ENCODE measurements at places on chromosomes 5 and 9.

DNA sequence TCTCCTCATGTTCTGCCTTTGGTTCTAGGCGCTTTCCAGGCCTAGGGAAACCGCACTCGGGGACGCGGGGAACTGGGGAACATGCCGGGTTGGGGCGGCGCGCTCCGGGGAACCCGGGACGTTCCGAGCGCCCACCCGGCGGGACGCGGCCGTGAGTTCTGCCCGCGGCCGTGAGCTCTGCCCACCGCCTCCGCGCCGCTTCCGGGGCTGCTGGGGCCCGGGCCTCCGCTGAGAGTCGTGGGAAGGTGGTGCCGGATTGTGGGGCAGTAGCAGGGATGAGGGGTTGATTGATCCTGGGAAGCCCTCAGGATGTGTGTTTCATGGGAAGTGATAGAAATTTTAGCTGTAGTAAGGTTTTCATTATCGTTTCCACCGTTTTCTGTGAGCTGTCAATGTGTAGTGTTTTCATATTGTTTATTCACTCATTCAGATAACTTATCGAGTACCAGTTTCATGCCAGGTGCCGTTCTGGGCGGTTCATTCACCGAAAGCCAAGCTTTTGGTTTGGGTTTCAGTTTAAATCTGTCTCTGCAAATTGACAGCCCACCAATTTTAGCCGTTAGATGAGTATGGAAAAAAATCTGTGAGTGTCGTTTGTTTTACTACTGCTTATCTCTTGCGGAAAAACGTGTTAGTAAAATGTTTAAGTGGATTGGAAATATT lies 657 bp downstream of the MTRR start:
- DNase-seq = peak; percentile 15

- DNase-seq = no peak
These were observed 347.0 kb downstream of the NTRK2 start for GRCh38 chr9:85016384-85017006.

- DNase-seq = peak; percentile 97
These were observed at the start of gene PLGRKT for GRCh38 chr9:5437254-5438216. Gene PLGRKT, minus strand, starts transcription at chr9:5437925. Its CDS starts 5,948 bp downstream, at chr9:5431977.

- DNase-seq = peak; percentile 20
These were observed 151.8 kb upstream of the VLDLR start for GRCh38 chr9:2469681-2470221.

- no peak for DNase-seq
These were observed 170.8 kb upstream of the RGMB start for GRCh38 chr5:98602534-98603112.

- peak; percentile 86 for DNase-seq
These were observed 96.4 kb downstream of the DIRAS2 start for GRCh38 chr9:90546200-90546599.

DNA sequence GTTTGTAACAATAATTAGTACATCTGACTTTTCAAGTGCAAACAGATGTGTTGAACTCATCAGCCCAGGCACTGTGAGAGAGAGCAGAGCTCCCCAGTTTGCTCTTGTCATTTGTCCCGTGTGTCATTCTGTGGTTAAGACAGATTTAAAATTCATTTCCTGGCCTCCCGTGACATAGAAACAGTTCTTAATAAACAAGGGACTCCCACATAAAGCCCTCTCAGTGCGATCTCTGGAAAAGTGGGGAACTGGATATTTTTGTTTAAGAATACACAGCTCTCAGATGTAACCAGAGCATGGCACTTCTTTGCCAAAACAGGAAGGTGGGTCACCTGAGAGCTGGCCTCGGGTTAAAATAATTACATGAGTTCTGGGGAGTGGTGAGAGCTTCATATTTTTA lies 58.6 kb downstream of the PRKACG start:
- no peak for DNase-seq

DNA sequence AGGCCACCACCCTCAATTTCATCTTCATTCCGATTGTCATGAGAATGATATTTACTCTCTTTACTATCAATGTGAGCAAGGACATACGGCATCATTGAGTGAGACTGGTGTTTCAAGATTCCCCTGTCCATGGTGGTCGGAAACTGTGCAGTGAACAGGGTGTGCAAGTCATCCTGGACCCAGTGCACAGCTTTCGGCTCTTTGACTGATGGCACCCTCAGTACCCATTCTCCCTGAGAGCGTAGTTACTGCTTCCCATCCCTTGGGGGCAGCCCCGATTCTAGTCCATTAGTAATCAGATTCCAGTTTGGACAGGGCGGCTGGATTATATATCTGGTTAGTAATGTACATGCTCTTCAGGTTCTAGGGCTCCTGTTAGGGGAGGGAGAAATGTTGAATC lies 61.7 kb upstream of the SUB1 start:
- peak; percentile 29 for DNase-seq

- peak; percentile 42 for DNase-seq
These were observed 25.8 kb downstream of the WNT8A start for GRCh38 chr5:138109463-138110265.

DNA sequence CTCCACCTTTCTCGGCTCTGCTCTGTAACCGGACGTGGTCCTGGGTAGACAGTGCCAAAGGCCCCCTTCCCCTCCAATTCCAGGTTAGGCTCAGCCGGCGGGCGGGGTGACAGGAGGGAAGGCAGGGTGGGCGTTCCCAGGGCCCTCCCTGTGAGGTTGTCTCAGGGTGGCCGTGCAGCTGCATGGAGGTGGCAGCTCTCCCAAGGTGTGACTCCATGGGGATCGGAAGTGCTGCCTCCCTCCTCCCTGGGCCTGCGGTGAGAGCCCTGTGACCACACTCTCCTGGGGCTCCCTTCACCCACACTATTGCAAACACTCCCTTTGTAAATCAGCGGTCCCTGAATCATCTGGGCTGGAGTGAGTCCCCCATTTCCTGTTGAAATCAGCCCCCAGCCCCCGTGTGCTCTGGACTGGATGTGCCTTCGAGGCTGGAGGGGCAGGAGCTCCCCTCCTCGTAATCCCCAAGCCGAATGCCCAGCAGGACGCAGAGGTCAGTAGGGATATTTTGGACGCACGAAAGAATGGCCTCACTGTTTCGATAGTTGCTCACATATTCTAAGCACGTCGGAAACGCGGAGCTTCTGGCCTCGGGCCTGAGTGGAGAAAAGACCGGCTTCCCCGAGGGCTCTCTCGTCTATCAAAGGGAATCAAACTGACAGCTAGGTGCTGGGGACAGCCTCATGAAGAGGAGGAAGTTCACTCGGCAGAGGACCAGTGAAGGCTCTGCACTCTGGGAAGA lies 107.6 kb upstream of the COL5A1 start:
- no peak for DNase-seq

DNA sequence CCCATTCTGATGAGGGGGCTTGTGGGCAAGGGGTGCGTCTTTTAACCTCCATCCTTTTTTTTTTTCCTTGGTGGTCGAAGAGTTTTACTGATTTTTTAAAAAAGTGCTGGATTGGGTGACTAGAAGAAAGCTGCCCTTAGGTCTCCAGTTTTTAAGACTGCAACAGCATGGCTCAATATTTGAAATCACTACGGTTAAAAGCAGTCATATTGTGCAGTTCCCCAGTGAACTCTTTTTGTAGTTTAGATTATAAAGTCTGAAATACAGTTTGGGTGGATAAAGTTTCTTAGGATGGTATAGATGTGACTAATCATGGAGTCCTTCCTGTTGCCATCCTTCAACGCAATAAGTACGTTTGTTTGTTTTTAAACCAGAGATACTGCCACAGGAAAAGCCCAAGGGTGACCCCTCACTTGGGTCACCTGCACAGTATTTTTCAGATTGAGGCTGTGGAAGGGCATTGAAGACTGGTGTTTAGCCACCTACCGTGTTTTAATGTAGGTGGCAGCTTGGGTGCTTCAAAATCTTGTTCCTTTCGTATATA lies 520 bp upstream of the DHFR start:
- peak; percentile 61 for DNase-seq

- no peak for DNase-seq
These were observed 13.1 kb downstream of the ABCA2 start for GRCh38 chr9:137014776-137015539.

GRCh38 chr5:88290801-88291200 lies 22.2 kb upstream of the TMEM161B start:
- peak; percentile 16 for DNase-seq

- DNase-seq = no peak
These were observed 415.2 kb upstream of the TRPC7 start for GRCh38 chr5:136780518-136780917.

GRCh38 chr5:102857076-102857818 lies 102.1 kb downstream of the PAM start:
- no peak for DNase-seq

- no peak for DNase-seq
These were observed 22.3 kb upstream of the NFIB start for GRCh38 chr9:14336244-14336643.

DNA sequence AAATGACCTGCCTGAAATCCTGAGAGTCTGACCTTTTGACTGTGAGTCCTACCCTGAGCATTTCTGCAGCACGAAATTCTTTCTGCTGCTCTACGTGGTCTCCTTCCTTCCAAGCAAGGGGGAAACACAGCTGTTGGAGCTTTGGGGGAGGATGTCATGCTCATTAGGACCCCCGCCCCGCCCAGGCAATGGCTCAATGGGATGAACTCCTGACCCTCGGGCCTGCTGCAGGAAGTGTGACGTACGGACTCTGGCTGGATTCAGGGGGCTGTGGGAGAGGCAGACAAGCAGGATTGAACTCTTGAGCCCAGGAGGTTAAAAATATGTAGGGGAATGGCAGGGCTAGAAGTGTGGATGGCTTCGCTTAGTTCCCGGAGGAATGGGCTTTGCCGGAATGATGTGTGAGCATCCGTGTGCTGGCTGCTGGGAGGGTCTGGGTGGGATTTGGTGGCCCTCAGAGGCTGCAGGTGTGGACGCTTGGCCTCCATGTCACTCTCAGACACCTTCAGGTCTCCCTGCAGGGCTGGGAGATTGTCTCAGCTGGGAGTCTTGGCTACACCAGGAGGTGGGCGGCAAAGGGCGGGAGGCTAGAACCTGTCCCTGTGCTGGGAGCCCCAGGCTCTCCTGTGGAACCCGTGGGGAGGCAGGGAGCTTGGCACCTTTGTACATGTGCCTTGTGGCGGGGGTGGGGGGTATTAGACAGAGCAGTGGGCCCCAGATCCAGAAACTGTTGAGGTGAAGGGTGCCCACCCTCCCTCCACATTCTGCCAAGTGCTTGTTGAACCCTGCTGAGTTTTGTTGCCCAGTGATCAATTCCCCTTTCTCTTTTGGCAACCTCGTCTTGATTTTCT lies 26.3 kb downstream of the STC2 start:
- DNase-seq = no peak

- DNase-seq = peak; percentile 31
These were observed 112.6 kb upstream of the NFIL3 start for GRCh38 chr9:91536211-91536691.

DNA sequence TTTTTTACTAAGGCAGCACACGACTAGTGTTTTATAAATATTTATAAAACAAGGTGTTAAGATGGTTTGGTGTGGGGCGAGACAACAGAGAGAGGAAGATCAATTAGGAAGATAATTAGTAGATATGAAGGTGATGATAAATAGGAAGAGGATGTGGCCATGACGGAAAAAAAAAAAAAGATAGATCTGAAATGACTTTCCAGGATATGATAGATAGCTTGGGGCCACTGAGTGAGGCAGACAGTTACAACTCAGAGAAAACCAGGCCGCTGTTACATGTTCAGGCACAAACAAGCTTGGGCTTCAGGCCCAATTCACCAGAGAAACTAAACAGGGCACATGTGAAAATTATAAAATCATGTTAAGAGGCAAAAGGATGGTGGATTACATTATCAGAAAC lies 43.2 kb downstream of the KIAA0825 start:
- DNase-seq = no peak

- no peak for DNase-seq
These were observed 97.0 kb downstream of the ANKRD33B start for GRCh38 chr5:10660720-10661387.

DNA sequence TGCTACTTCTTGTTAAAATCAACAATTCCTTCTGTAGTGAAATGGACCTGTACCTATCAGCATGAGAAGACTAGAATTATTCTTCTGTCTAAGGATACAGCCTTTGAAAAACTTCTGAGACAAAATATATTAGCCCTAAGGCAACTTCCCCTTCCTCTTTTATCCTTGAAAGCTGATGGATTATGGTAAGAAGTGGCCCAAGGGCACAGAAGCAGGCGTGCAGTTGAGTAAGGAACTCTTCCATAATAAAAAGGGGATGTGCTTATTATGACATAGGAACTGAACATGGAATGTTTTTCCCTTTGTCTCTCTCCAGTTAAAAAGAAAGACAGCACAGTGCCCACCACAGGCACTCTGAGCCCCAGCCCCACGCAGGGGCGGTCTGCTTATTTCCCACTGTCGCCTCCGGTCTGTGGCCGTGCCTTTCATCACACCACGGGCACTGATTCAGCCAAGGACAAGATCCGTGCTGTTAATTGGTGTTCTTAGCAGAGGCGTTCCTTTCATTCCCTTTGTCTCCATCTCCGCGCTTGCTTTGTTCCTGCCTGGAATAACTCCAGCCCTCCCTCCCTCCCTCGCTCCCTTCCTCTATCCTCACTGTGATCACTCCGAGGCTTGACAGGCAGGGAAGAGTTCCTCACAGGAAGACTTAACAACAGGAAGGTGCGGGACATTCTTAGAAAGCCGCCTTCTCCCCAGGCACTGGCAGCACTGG lies 135.9 kb upstream of the OTULINL start:
- no peak for DNase-seq

DNA sequence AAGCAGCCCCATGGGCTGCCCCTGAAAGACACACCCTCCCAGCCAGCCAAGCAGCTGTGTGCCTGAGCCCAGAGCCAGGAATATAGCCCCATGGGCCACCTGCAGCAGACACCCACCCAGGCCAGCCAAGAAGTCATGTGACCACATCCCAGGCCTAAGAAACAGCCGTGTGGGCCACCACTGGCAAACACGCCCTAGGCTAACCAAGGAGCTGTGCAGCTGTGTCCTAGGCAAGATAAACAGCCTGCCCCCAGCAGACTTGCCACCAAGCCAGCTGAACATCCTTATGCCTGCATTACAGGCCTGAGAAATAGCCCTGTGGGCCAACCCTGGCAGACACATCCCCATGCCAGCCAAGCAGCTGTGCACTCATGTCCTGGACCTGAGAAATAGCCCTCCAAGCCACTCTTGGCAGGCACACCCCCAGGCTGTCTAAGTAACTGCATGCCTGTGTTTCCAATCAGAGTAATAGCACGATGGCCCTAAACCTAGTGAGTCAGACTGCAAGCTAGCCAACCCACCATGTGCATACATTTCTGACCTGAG lies 143.0 kb downstream of the ADAMTS6 start:
- no peak for DNase-seq
